A549 treated with Mapracorat at 1 μM for 4 hours (cell line): ENCODE measurements at places on chromosomes 2 and 18. TPM values are rescaled to one million over a fixed set of nuclear protein-coding genes. Genes with fewer than 3 reads are reported as not detected.

Gene MLPH
- 250 to 327 TPM (median 305 TPM) in 5 replicates for total RNA-seq

Gene ADCY3
- 70.7 to 89.9 TPM (median 83.8 TPM) in 5 replicates for total RNA-seq

Gene CDK15
- total RNA-seq = not detected in 5 replicates

Gene RAB27B
- 9.1 to 13.0 TPM (median 10.5 TPM) in 5 replicates for total RNA-seq

Gene PLA2R1
- 1.6 to 2.8 TPM (median 2.2 TPM) in 5 replicates for total RNA-seq

Gene OR6B2
- not detected in 5 replicates for total RNA-seq

Gene DSC3
- total RNA-seq = 0.99 to 1.6 TPM (median 1.3 TPM) in 5 replicates
